Renal cortical epithelial cell (primary cell): ENCODE measurements at places on chromosomes 4 and X.

GRCh38 chr4:92776080-92776479 lies 472.3 kb downstream of the GRID2 start:
- no peak for DNase-seq

DNA sequence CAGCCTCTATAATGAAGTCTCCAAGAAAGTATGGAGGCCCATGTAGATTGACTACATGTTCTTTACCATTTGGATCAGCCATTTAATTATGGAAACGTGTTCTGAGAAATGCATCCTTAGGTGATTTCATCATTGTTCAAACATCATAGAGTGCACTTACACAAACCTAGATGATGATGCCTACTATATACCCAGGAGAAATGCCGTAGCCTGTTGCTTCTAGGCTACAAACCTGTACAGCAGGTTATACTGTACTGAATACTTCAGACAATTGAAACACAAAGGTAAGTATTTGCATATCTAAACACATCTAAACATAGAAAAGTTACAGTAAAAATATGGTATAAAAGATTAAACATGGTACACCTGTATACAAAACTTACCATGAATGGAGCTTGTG lies 186.5 kb upstream of the FSTL5 start:
- DNase-seq, result no peak

DNA sequence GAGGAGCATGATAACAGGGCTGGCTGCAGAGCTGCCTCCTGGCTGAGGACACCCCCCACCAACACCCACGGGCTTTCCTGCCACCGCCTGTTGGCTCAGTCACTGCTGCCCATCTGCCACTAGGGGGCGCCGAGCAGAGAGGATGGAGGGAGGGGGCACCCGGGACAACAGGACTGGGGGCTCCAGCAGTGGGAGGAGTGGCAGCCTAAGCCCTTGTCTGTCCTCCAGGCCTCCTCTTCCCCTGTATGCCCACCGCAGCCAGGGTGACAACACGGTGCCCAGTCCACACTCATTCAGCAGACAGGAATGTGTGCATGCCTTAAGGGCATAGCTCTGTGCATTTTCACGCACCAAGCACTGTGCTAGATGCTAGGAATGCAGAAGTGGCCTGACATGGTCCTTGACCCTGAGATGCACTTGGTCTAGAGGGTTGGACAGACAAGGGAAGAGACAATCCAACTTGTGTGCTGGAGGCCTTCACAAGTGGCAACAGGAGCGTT lies 149.9 kb downstream of the AMMECR1 start:
- peak; percentile 71 for DNase-seq

DNA sequence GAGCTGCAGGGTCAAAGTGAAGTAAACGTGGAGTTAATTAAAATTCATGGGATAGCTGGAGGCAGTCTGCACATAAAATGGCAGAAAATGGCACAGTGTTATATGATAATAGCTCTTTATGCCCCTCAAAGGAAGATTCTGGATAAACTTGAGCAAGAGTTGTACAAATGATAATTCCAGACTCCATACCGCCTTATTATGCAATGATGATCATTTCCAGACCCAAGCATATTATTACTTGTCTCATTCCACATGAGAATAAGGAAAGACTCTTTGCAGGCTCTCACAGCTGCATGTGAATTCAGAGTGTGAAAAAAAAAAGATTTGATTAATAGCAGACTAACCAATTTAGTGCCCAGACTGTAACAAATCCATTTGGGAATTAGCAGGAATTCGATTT lies 105.4 kb downstream of the STK32B start:
- DNase-seq, result no peak
